Adipocyte (in vitro differentiated cells): ENCODE measurements at places on chromosomes 7 and 10.
A peak's percentile ranks its signal among the peaks of the same experiment; 100 is the strongest.

DNA sequence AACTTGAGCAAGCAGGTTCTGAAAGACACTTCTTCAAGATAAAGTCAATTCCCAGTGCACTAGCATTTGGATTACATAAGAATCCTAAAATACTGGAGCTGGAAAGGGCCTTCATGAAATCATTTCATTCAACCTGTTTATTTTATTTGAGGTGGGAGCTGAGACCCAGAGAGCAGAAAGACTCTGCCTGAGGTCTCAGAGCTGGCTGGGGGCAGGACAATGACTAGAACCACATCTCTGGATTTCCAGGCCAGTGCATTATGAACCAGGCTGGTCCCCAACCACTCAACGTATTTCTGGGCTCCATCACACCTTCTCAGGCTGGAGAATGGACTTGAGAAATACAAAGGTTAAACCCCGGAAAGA is 8.4 kb downstream of the ANXA11 start:
- DNase-seq = no peak

DNA sequence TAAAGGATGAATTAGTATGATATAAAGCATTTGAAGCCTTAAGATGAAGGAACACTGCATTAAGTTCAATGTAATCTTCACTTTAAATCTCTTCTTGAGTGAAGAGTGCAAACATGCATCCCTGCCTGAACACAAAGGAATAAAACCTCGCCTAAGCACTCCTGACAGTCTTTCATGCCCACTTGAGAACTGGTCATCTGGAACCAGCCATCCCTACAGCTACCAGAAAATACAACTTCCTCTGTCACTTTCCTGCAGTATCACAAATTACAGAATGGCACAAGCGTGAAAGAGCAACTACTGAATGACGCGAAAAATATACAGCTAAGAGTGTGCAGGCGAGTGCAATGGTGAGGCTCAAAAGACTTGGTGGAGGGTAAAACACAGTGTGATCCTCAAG is 1079.9 kb downstream of the CNTNAP2 start:
- DNase-seq = no peak

DNA sequence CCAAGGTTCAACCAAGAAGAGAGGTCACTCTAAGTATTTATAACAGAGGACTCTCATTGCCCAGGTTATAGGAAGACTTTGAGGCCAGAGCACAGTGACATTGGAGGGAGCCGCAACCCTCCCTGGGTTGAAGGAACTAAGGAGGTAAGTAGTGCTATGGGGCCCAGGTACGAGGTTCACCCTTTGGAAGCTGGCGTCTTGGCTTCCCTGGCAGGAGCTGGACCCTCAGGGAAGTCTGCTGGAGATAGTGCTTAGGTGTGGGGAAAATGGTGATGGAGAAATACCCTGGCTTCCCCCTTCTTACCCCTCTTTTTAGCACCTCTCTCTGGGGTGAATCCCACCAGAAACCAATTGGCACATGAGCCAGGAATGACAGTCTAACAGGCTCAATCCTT is 317.9 kb upstream of the ZNF32 start:
- DNase-seq = no peak

DNA sequence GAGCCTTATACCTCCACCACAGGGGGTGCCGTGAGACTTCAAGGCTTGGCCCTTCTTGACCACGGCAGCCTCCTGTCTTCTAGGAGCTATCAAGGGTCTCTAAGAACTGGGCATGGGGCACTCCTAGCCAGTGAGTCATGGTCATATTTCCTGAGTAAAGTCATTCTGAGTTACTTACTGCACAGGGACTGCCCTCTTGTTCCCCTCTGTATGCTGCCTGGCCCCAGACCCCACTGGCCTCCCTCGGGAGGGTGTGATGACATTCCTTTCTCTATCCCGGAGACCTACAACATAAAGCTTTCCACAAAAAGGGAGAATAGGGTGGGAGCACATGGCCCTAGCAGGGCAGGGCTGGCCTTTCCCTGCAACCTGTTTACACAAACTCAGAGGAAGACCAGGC is 21.4 kb downstream of the DPCD start:
- no peak for DNase-seq

- DNase-seq = no peak
These were observed 27.6 kb downstream of the SPAG6 start for GRCh38 chr10:22372917-22373316.

- peak; percentile 80 for DNase-seq
These were observed 805 bp downstream of the MSRB2 start for GRCh38 chr10:23095966-23096801.

- DNase-seq = peak; percentile 56
These were observed 91.1 kb downstream of the RNF32 start for GRCh38 chr7:156731651-156732050.

GRCh38 chr7:113085781-113086390 is 741 bp downstream of the GPR85 start:
- peak; percentile 20 for DNase-seq

DNA sequence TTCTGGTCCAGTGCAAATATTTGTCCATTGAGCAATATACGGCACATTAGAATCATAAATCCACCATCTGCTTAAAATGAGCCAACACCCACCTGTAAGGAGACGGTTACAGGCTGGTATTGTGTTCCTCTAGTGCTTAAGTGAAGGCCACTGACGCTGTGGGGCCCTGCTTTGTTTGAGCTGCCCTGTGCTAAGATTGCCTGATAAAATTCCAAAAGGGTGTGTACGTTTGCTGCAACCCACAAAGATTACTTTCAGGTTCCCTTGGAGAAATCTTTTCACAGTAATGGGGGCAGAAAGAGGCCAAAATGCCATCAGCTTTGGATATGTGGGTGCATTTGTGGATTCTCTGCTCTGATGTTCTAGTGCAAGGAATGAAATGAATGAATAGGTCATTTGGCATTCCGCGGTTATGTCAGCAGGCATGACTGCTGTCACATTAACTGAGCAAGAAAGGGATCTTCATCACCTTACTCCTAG is 34.4 kb downstream of the AGR3 start:
- peak; percentile 60 for DNase-seq

DNA sequence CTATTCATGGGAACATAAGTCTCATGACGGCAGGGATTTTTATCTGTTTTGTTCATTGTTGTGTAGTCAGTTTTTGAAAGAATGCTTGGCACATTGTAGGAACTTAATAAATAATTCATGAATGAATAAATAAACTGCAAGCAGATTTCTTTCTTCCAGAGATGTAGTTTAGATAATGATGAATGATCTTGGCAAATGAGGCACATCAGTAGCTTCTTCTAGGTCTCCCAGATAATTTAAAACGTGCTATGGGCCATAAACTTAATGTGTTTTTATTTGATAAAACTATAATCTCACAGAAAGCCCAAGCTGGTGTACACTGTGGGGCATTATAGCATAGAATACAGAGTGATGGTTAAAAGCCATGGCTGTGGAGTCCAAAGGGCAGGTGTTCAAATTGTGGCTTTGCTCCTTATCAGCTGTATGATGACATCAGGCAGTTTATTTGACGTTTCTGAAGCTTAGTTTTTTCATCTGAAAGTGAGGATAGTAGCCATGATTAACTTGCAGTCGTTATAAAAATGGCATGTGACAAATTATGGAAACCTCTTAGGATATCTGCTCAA is 3.5 kb downstream of the MGAM start:
- DNase-seq = no peak

DNA sequence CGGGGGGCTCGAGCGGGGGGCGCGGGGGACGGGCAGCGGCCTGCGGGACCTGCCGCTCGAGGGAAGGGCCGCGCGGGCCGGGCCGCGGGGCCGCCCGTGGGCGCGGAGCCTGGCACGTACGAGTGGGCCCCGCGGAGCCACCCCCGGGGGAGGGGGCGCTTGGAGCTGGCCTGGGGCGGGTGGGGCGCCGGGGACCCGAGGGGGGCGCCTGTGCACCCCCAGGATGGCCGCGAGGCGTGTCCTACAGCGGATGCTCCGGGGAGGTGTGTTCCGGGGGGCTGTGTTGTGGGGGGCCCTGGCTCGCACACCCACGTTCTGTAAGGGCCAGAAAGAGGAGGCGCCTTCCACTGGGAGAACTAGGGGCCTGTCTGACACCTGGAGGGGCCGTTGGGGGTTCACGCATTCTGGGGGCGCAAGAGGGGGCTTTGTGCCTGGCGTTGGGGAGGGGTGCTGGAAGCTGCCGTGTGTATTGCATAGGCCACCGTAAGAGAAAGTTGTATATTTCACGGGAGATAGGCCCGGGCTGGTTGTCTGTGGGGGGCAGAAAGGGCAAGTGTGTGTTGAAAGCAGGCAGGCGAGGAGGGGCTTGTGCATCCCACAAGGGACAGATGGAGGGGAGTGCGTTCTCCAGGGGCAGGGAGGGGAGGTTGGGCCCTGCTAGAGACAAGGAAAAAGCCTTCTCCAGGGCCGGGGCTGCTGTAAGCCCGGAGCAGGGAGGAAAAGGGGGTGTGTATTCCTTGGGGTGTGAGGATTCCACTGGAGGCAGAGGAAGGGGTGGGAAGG is 663 bp downstream of the VPS37D start:
- DNase-seq = peak; percentile 43

- peak; percentile 55 for DNase-seq
These were observed 98.9 kb upstream of the KIF5B start for GRCh38 chr10:32155075-32155516.

DNA sequence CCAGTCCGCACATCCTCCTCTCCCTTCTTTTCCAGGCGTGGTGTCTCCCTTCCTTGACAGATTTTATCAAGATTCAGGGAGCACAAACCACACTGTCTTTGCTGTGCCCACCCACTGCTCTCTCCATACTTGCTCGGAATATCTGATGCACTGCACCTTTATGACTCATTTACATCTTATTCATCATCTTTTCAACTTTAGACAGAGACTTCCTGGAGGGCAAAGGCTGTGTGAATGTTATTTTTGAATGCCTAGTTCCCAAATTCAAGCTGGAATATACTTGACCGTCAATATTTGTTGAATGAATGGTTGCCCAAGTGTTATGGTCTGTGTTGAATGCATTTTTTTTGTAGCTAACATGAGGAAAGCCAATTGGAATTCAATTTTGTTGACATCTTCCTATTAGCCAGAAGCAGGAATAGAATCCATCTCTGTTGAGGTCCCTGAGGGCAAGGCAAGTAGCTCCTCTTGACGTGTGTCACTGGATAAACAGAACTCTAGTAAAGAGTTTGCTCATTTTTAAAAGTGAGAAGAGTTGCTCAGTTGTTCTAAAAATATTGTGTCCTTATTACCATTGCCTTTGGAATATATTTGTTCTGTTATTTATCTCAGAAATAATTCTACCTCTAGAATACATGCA is 95.0 kb downstream of the KLF6 start:
- no peak for DNase-seq

DNA sequence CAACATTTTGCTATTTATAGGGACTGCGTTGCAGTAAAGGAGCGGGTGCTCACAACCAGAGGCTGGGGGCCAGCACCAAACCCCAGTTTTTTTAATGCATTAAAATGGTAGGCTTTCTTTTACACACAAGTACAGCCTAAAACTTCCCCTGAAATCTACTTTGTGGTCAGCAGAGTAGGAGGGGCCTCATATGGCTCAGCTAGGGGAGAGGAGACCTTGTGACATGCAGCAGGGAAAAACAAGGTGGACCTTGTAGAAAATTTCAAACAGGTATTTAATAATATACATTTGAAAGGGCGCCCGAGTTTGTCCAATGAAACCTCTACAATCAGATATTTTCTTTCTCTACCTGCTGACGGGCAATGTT is 1.4 kb downstream of the CCDC136 start:
- DNase-seq = no peak

GRCh38 chr10:119219871-119220270 is 12.5 kb downstream of the GRK5 start:
- peak; percentile 54 for DNase-seq

GRCh38 chr10:53770903-53771302 is 998.3 kb upstream of the MBL2 start:
- DNase-seq = no peak

- DNase-seq = peak; percentile 2
These were observed 767.2 kb downstream of the TNS3 start for GRCh38 chr7:46814516-46815250.

- no peak for DNase-seq
These were observed 129.8 kb downstream of the GPR158 start for GRCh38 chr10:25304606-25305005.

GRCh38 chr7:35648367-35648766 is 46.6 kb downstream of the HERPUD2 start:
- no peak for DNase-seq

- no peak for DNase-seq
These were observed 52.1 kb downstream of the FAM53B start for GRCh38 chr10:124692100-124692446.

DNA sequence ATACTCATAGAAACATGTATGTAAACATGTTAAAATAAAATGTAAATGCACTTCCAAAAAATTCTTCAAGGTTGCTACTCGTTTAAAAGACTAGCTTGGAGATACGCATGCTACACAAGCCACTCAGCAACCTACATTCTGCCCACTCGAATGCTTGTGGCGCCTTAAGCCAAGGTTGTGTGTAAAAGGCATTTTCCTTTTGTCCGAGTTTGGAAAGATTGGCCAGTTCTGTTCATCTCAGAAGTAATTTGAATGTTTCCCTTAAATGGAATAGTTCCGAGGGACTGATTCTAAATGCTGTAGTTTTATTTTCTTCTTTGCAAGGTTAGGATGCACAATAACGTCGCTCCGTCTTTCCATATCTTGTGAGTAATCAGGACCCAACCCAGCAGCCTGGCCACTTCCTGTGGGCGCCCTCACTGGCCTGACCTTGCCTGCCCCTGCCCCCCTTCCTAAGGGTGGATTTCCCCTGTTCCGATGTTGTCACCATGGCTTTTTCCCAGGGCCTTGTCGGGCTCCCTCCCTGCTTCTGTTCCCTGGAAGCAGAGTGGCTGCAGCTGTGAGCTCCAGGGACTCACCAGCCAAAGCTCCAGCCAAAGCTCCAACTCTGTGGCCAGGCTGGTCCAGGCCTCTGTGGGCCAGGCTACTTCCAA is 70.6 kb downstream of the PTPRE start:
- no peak for DNase-seq

DNA sequence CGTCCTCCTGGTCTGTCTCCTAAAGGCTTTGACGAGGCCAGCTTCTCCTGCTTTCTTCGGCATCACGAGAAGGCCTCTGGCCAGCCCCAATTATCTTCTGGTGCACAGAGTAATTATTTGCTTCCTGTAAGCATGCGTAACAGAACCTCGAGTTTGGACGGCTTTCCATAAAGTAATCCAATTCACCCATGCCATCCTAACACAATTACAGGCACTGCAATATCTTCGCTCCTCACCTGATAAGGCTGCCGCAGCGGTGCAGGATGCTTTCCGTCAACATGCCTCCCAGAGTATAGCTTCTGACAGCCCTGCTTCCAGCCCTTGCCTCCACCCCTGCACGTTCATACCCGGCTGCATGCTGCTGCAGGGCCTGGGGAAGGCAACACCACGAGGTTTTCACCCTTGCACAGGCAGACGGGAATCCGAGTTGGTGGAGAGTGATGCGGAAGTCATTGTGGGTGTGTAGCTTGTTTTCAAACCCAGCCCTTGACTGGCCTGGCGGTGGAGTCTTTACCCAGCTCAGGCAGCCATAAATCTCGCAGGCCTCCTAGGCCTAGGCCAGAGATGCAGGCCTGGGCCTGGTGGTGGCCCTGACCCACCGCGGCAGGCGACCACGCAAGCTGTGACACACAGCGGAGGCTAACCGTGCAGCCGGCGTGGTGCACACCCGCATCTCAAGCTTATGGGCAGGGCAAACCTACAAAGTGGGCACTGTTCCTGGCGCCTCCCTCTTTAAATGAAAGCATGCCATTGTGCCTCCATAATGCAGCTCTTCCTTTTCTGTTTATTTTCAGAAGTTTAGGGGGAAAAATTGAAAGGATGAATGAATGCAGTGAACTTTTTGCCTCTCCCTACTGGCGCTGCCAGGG is 12.7 kb downstream of the EBF3 start:
- no peak for DNase-seq
